ENCODE measurements at places on chromosomes 6 and 20. TPM values are rescaled to one million over a fixed set of nuclear protein-coding genes. Genes with fewer than 3 reads are reported as not detected.
A peak's percentile ranks its signal among the peaks of the same experiment; 100 is the strongest.

AIF1 gene
- 0.59 TPM for total RNA-seq

HEY2 gene
- 11.3 TPM for total RNA-seq

CFAP61 gene
- total RNA-seq = 0.52 TPM

MYLK2 gene
- total RNA-seq = 0.21 TPM

DNA sequence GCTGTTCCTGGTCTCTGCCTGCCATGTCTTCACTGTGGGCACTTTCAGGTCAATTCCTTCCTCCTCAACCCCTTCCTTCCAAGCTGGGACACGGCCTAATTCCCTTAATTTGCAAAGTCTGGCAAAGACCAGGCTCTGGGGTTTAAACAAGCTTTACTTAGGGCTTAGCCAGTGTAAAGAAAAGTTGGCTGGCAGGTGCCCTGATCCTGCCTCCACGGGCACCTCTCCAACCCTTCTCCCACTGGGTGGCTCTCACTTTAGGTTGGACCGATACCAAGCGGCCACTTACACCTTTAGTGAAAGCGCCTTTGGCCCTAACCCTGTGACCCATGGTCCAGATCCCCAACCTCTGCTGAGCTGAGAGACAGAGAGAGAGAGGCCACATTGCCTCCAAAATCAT lies 13.7 kb upstream of the MLN start:
- no peak overlapping the region for H3K4me3 ChIP-seq

- no peaks in the 10 kb centered on the region for H3K27me3 ChIP-seq
- H3K4me1 ChIP-seq = no peaks in the 10 kb centered on the region
- DNase-seq = no peak
Observed at GRCh38 chr20:38194971-38195504, 30.0 kb upstream of the TGM2 start.

DNA sequence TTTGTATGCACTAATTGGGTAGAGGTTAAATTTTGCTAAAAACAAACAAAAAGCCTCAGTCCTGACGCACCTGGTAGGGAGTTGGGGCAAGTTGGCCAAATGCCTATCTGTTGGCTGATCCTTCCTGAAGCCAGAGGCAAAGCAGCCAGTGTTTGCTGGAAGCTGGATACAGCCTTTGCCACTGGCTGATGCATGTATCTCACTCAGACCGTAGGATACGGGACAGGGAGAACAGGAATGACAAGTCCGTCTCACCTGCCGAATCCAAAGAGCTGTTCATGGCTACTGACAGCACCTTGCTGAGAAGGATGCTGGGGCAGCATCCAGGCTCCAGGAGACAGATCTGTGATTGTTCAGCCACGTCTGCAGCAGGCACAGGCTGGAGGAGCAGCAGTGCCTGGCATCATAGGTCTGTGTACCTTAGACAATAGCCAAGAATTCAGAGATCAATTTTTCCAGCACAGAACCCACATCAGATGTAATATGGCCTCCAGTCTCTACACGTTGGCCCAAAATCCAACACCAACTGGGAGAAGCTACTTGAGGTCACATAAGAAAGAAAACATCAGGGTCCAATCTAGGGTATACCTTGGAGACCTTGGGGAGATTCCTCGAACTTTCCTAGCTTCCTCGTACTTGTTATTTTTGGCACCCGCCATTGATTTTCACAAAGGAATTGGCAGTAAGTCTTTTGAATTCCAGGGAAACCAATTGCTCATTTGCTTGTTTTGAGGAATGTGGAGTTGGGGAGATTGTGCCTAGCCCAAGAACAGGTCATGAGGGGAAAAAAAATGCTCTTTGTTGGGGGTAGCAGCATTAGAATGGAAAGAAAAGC lies 108.5 kb upstream of the ARMC2 start:
- peaks cover 20% of the 10 kb centered on the region for H3K4me1 ChIP-seq
- no peak for DNase-seq

- H3K27ac ChIP-seq = no peak overlapping the region
- H3K27me3 ChIP-seq = peaks cover 53% of the 10 kb centered on the region
- no peak for DNase-seq
Observed at GRCh38 chr6:37514837-37515236, 15.1 kb upstream of the CCDC167 start.

DNA sequence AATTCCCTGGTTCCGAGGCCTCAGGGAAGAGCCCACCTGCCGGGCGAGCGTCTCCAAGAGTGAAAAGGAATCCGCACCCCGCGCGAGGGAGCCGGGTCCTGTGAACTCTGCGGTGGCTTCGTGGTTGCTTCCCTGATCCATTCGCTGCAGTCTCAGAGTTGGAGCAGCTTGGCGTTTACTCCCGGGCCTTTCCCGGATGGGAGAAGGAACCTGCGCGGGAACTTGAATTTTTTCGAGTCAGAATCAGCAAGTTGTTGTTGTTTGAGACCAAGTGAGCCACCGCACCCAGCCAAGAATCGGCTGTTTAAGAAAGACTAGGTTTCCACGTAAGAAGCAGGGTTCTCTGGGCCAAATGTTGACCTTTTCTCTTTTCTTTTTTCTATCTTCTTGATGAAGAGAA lies 12.9 kb downstream of the PRSS16 start:
- H3K4me1 ChIP-seq = peaks cover 4% of the 10 kb centered on the region
- DNase-seq = no peak
- peaks cover 4% of the 10 kb centered on the region for H3K36me3 ChIP-seq

- DNase-seq = no peak
- no peaks in the 10 kb centered on the region for H3K36me3 ChIP-seq
- H3K27ac ChIP-seq = peak overlapping the region; percentile 90
- H3K27me3 ChIP-seq = no peaks in the 10 kb centered on the region
- peaks cover 20% of the 10 kb centered on the region for H3K4me1 ChIP-seq
Observed at GRCh38 chr6:89021629-89022028, 58.2 kb upstream of the RNGTT start.

- H3K4me1 ChIP-seq = no peaks in the 10 kb centered on the region
- H3K27ac ChIP-seq = no peak overlapping the region
- peaks cover 3% of the 10 kb centered on the region for H3K27me3 ChIP-seq
- H3K4me3 ChIP-seq = no peak overlapping the region
- no peaks in the 10 kb centered on the region for H3K36me3 ChIP-seq
Observed at GRCh38 chr20:20322912-20323311, 45.0 kb upstream of the INSM1 start.

DNA sequence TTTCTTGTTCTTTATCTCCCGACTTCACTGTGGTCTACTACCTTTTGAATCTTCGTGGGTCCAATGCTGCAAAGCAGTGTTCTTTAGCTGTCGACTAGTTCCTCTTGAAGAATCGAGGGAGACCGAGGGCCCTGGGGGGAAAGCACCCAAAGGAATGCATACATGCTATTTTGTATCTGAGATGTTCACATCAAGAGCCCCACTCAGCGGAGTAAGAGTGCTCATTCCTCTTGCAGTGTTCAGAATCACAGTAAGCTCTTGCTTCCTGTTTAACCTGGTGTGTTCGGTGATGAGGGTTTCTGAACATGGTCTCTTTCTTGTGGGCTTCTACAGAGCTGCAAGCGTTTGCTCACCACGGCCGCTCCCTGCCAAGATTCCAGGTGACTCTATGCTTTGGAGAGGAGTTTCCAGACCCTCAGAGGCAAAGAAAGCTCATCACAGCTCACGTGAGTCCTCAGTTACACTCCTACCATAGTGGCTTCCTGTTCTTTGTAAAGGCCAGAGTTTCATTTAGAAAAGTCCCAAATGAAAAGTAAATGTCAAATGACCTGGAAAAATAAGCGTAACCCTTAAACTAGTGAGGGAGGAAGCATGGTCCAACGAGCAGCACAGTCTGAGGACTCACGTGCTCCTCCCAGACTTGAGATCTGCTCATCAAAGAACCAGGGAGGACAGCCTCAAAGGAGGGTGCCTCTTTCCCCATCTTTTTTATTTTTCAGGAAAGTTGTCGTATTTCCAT lies 13.3 kb downstream of the IRF4 start:
- no peaks in the 10 kb centered on the region for H3K36me3 ChIP-seq
- H3K27me3 ChIP-seq = peaks cover 64% of the 10 kb centered on the region
- DNase-seq = no peak
- peaks cover 6% of the 10 kb centered on the region for H3K4me1 ChIP-seq
- H3K4me3 ChIP-seq = no peak overlapping the region

DNA sequence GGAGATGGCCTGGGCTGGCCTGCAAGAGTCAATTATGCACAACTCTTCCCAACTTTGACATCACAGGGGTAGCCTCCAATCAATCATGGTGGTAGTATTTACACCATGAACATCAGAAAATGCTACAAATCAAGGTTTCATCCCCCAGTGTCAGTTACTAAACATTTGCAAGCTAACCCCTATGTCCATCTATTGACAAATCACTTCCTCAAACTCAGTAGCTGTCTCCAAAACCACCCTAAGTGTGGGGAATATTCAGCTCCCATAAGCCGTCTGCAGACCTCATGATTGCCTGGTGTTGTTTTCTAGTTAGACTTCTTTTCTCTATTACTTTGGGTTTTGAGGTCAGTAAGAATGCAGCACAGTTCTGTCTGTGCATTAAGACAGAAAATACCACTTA lies 200.8 kb upstream of the RIN2 start:
- H3K4me1 ChIP-seq = peaks cover 20% of the 10 kb centered on the region
- H3K4me3 ChIP-seq = no peak overlapping the region
- H3K27me3 ChIP-seq = no peaks in the 10 kb centered on the region
- H3K36me3 ChIP-seq = no peaks in the 10 kb centered on the region

GRCh38 chr6:28211840-28212509 lies 13.1 kb upstream of the ZSCAN9 start:
- H3K27ac ChIP-seq = peak overlapping the region; percentile 81
- H3K36me3 ChIP-seq = no peaks in the 10 kb centered on the region
- no peak for DNase-seq
- peaks cover 20% of the 10 kb centered on the region for H3K4me1 ChIP-seq
- peak overlapping the region; percentile 87 for H3K4me3 ChIP-seq

- DNase-seq = no peak
- no peak overlapping the region for H3K27ac ChIP-seq
- no peak overlapping the region for H3K4me3 ChIP-seq
- no peaks in the 10 kb centered on the region for H3K4me1 ChIP-seq
- peaks cover 5% of the 10 kb centered on the region for H3K27me3 ChIP-seq
- H3K36me3 ChIP-seq = no peaks in the 10 kb centered on the region
Observed at GRCh38 chr6:151719070-151719469, 88.4 kb upstream of the ESR1 start.

DNA sequence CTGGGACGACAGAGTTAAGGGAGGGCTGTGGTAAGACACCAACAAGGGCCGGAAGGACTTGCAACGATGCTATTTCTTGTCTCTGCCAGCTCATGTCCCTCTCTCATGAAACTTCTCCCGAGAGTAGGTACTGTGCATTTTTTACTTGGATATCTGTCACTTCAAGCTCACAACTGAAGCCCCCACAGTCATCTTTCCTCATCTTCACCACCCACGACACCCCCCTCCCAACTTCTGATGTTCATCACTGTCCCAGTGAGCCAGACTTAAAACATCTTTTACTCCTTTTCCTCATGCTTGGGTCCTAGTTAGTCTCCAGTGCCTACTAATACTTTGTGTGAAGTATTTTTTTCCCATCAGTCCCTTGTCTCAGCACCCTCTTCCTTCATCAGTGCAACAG lies 34.6 kb upstream of the SRPK1 start:
- no peak for DNase-seq
- H3K4me1 ChIP-seq = no peaks in the 10 kb centered on the region
- H3K27me3 ChIP-seq = peaks cover 9% of the 10 kb centered on the region
- H3K27ac ChIP-seq = no peak overlapping the region
- no peak overlapping the region for H3K4me3 ChIP-seq
- H3K36me3 ChIP-seq = no peaks in the 10 kb centered on the region

- DNase-seq = no peak
- H3K4me1 ChIP-seq = peaks cover 6% of the 10 kb centered on the region
- H3K4me3 ChIP-seq = no peak overlapping the region
- no peaks in the 10 kb centered on the region for H3K27me3 ChIP-seq
- no peak overlapping the region for H3K27ac ChIP-seq
- H3K36me3 ChIP-seq = peaks cover 21% of the 10 kb centered on the region
Observed at GRCh38 chr6:128305228-128305627, 215.2 kb downstream of the PTPRK start.

- H3K36me3 ChIP-seq = peaks cover 32% of the 10 kb centered on the region
- DNase-seq = no peak
- no peak overlapping the region for H3K4me3 ChIP-seq
- no peaks in the 10 kb centered on the region for H3K27me3 ChIP-seq
- H3K4me1 ChIP-seq = no peaks in the 10 kb centered on the region
Observed at GRCh38 chr6:87518453-87518852, 45.7 kb downstream of the SLC35A1 start.

DNA sequence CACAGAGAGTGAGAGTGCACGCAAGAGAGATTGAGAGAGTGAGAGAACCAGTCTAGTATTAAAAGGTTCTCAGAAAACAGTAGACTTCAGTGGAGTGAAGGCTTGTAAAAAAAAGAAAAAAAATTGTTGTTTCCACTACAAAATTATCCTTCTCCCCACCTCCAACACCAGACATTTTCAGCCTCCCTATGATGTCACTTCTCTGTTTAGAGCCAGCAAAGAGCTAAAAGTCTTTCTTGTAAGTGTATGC lies 77.8 kb downstream of the BACH2 start:
- peaks cover 10% of the 10 kb centered on the region for H3K36me3 ChIP-seq
- no peak overlapping the region for H3K4me3 ChIP-seq
- no peak overlapping the region for H3K27ac ChIP-seq

DNA sequence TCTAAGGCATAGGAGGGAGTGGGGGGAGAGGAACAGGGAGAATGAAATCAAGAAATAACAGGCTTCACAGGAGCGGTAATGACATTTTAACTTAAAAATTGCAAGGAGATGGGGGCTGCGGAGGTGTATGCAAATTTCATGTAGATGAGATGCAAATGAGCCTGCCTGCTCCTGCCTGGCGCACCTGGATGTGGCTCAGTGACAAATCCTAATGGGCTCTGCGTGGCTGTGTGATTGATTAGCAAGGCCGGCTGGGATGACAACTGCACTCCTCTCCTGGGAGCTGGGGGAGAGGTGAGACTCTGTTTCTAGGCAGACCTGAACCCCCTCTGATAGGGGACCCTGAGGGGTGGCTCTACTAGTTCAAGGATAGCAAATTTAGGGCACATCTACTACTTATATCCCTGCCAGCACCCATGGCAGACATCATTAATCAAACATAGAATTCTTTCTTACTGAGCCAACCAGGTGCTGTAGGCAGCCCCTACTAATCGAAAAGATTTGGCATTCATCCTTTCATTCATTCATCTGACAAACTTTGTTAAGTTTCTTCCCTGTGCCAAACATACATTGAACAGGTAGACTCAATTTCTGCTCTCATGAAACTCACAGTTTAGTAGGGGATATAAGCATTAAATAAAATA lies 38.4 kb upstream of the TGM2 start:
- H3K27me3 ChIP-seq = peaks cover 15% of the 10 kb centered on the region
- H3K27ac ChIP-seq = no peak overlapping the region
- no peaks in the 10 kb centered on the region for H3K36me3 ChIP-seq
- no peak for DNase-seq
- H3K4me1 ChIP-seq = no peaks in the 10 kb centered on the region

GRCh38 chr6:42007286-42008137 lies 42.8 kb upstream of the TAF8 start:
- no peak overlapping the region for H3K4me3 ChIP-seq
- no peak for DNase-seq
- H3K27me3 ChIP-seq = no peaks in the 10 kb centered on the region
- no peaks in the 10 kb centered on the region for H3K36me3 ChIP-seq

GRCh38 chr6:31285486-31285885 lies 13.6 kb upstream of the HLA-C start:
- DNase-seq = no peak
- no peak overlapping the region for H3K4me3 ChIP-seq
- H3K36me3 ChIP-seq = no peaks in the 10 kb centered on the region
- peaks cover 44% of the 10 kb centered on the region for H3K27me3 ChIP-seq
- no peaks in the 10 kb centered on the region for H3K4me1 ChIP-seq
- no peak overlapping the region for H3K27ac ChIP-seq

GRCh38 chr20:15059438-15059837 lies 722.0 kb upstream of the FLRT3 start:
- no peak for DNase-seq
- H3K27ac ChIP-seq = no peak overlapping the region
- H3K4me3 ChIP-seq = no peak overlapping the region
- H3K36me3 ChIP-seq = no peaks in the 10 kb centered on the region
- H3K27me3 ChIP-seq = no peaks in the 10 kb centered on the region

Measured in type B pancreatic cell (in vitro differentiated cells).